Stimulated activated CD4-positive, alpha-beta T cell treated with anti-CD3 and anti-CD28 coated beads, Interleukin-1b, Interleukin-23, amount 100 ng/mL, for 1 hour (primary cell): ENCODE measurements at places on chromosomes 5 and 9.

GRCh38 chr5:40355846-40356245, 323.9 kb upstream of the PTGER4 start:
- DNase-seq: no peak

- no peak for DNase-seq
Measured at GRCh38 chr5:89036704-89037489, 153.9 kb upstream of the MEF2C start.

DNA sequence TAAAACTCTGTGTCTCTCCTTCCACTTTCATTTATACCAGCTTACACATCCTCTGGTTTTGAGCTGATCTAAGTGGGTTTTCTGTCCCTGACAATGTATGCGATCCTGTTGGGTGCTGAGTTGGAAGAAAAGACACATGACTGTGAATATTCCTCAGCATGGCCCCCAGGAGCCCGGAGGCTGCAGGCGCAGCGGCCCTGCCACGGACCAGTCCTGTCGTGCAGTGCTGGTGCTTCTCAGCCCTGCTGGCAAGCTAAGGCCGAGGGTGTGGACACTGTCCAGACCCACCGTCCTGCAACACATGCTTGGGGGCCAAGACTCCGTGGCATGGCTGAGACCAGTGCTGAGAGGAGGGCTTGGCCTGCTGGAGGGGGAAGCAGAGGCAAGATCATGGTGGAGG, 328.9 kb upstream of the IRX2 start:
- DNase-seq: no peak

- no peak for DNase-seq
Measured at GRCh38 chr5:1312206-1312605, 17.3 kb upstream of the TERT start.

DNA sequence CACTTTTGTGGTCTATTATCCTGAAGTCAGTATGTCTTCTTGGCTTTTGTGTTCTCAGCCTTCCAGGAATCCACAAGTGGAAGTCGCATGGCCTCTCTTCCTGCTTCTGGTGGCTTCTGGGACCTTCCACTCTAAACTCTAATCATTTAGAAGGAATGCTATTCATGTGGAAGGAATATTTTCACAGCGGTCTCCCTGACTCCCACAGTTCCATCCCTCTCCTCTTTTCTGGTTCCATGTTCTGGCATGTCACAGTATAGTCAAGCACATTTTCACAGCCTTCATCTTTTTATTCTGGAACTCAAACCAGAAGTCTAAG, 7.3 kb upstream of the RAI14 start:
- no peak for DNase-seq

GRCh38 chr5:177442066-177442826, 4.4 kb upstream of the PRR7 start:
- DNase-seq: no peak

DNA sequence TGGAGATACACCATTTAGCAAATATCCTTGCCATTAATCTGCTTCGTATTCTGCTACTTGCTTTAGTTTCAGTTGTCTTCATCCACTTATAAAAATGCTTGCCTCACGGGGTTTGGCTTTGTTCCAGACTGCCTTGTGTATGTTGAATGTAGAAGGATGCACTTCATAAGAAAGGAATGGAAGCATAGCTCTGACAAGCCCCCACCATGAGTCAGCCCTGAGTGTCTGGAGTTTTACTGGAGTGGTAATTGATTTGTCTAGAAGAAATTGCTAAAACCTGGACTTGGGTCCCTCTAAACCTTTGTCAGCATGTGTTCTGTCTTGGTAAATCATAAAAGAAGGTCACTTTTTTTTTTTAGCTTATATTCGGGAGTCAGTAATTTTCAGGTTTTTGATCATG, 4.6 kb downstream of the TEX48 start:
- DNase-seq: no peak

DNA sequence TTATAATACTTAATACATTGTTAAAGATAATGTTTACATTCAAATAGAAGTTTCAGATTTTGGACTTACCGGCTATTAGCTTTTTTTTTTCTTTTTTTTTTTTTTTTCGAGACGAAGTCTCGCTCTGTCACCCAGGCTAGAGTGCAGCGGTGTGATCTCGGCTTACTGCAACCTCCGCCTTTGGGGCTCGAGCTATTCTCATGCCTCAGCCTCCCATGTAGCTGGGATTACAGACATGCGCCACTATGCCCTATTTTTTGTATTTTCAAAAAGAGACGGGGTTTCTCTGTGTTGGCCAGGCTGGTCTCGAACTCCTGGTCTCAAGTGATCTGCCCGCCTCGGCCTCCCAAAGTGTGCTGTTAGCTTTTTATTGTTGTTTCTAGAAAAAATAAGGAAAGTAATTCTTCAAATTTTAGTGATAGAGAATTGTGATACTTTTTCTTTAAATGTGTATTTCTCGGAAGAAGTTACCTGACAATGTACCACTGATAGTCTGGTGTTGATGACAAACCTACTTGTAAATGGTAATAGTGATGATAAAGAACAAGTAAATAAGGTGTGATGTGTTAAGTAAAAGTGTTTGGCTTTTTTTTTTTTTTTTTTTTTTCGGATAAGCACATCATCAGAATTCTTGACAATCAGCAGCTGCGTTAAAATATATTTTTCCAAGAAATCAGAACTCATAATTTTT, 2.7 kb downstream of the CDC42SE2 start:
- DNase-seq: no peak

- no peak for DNase-seq
Measured at GRCh38 chr5:141412854-141413539, at the start of gene PCDHGA10. TSS of gene PCDHGA10 (plus strand) at chr5:141412987. CDS start at chr5:141413176, 189 bp downstream.

DNA sequence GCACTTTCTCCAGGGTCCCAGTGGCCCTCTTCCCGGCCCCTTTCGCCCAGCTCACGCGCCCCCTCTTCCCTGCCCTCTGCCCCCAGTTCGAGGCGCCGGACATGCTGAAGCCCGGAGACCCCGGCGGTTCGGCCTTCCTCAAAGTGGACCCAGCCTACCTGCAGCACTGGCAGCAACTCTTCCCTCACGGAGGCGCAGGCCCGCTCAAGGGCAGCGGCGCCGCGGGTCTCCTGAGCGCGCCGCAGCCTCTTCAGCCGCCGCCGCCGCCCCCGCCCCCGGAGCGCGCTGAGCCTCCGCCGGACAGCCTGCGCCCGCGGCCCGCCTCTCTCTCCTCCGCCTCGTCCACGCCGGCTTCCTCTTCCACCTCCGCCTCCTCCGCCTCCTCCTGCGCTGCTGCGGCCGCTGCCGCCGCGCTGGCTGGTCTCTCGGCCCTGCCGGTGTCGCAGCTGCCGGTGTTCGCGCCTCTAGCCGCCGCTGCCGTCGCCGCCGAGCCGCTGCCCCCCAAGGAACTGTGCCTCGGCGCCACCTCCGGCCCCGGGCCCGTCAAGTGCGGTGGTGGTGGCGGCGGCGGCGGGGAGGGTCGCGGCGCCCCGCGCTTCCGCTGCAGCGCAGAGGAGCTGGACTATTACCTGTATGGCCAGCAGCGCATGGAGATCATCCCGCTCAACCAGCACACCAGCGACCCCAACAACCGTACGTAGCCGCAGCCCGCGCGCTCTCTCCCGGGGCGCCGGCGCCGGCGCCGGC, 1.0 kb downstream of the PRDM6 start:
- no peak for DNase-seq

- no peak for DNase-seq
Measured at GRCh38 chr9:96048956-96049831, 173.7 kb downstream of the ERCC6L2 start.

DNA sequence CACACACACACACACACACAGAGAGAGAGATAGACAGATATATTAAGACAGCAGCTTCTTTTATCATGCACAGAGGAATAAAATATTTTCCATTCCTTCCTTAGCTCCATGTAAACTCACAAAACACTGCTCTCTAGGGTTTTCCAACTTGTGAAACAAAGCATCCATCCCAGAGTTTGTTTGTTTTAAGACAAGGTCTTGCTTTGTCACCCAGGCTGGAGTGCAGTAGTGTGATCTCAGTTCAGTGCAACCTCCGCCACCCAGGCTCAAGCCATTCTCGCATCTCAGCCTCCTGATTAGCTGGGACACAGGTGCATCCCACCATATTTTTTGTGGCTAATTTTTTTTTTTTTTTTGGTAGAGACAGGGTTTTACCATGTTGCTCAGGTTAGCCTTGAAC, 298.7 kb downstream of the FBXL17 start:
- DNase-seq: no peak

- no peak for DNase-seq
Measured at GRCh38 chr5:72145348-72145747, 38.1 kb downstream of the MAP1B start.

- no peak for DNase-seq
Measured at GRCh38 chr5:150946351-150946905, 41.6 kb upstream of the ZNF300 start.

GRCh38 chr5:51396797-51397196, 13.5 kb downstream of the ISL1 start:
- DNase-seq: no peak

DNA sequence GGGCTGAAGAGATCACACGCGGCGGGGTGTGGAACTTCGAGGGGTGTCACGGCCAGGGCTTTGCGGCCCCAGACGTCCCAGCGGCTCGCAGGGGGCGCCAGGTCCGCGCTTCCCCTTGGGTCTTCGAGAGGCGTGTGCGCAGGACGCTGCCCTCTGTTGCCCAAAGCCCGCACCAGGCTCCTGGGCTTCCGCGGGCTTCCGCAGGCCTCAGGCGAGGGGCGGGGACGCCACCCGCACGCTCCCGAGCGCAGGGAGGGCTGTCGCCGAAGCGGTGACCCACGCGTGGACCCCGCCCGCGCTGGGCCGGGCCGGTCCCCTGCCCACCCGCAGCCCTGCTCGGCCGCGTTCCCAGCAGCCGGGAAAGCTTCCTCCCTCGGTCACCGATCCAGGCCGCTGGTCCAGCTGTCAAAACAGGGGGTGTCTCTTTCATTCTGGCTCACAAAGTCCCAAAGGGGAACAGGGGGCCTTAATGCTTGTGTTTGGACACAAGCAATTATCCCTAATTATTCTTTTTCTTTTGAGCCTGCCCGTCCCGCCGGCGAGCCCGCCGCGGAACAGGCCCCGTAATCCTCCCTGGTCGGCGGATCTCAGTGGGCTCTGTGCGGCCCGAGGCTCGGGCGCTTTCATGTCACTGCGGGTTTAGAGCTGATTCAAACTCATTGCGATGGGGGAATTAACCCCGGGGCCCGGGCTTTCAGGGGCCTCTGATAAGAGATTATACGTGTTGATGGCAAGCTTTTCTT, 60.6 kb downstream of the TMEM174 start:
- DNase-seq: no peak

DNA sequence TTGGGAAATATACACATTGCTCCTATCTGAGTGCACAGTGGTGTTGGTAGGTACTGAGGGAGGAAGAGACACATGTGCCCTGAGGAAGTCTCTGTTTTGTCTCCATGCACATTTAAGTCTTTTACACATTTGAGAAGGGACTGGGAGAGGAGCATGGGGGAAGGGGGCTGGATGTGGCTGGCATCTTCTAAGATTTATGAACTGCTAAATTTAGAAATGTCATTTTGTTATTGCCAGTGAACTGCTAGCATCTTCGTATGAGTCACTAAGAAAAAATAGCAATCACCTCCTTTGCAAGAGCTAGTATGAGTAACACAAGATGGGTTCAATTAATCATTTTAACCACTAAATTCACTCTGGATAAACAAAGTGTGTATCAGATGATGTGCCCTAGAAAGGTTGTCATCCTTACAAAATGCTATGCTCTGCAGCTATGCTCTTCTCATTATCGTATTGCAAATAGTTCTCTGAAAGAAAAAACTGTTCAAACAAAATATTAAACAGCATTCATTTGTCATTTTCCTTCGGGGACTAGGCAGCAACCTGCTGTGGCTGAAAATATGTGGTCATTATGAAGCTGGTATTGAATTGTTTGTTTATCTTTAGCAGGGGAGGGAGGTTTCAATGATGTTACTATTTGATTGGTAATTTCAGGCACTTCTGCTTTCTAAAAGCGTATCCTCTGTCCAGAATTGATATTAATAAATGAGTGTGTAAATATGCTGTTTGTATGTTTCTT, 236.5 kb downstream of the DMRTA1 start:
- no peak for DNase-seq

- DNase-seq: no peak
Measured at GRCh38 chr9:135341612-135342169, 137.9 kb upstream of the PPP1R26 start.

- DNase-seq: no peak
Measured at GRCh38 chr5:81235287-81236072, 2.4 kb downstream of the CKMT2 start.

DNA sequence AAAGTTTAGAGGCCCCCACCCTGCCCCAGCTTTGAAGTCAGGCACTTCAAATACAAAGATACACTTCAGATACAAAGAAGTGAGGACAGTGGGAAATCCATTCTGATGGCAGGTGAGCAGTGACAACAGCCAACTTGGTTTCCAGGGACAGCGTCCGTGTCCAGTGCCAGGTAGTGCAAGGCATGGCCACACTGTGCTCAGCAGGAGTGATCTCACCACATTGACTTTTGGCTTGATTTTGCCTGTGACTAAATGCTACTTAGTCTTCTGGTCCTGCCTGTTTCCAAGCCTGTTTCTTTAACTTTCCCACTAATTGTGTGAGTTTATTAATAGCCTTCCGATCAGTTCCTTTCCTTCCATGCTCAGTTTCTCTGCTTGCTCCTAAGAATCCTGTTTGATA, 72.6 kb upstream of the PALM2AKAP2 start:
- DNase-seq: no peak

DNA sequence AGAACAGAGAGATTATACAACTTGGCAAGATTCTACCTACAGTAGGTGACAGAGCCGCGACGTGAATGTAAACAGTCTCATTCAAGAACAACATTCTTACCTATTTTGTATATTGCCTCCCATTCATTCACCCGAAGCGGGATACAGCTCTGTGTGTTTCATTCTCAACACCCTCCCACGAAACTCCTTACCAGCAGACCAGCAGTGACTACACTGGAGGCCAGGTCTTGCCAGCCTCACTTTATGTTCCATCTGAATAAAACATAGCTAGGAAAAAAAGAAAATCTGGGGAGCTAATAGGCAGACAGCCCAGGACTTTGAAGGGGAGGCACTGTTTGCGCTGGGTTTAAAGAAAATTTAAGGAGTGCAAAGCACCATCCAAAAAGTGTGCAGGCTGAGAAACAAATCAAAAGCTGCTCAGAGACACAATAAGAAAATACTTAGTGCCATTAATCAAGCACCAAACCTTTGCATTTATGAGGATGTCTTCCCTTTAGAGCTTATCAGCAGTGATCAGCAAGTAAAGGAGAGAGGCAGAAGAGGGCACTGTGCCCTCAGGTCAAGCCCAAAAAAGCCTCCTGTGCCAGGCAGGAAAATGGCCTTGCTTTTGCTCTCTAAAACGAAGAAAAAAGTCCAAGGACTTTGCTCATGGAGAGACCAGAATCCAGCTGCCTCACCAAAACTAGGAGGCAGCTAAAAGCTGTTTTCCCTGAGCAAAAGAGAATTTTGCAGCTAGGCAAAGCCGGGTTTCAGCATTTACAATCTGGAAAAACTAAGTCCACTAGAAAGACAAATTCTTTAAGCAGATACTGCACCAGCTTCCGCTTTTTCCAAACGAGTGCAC, 295.1 kb downstream of the BNC2 start:
- no peak for DNase-seq

DNA sequence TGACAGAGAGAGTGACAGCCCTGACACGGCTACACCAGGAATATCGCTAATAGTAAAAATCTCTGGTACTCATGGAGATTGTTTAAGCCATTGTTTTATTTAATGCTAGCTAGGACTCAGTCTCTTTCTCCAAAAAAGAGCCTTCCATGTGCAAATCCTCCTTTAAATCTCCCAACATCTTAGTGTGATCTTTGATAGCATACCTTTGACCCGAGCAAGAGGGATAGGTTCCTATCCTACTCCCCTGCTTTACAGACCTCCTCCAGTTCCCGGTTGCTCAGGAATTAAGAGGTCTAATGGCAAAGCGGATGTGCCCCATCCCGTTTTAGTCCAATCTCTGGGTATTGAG, 663 bp upstream of the FRMD3 start:
- DNase-seq: no peak
